Stimulated activated CD8-positive, alpha-beta memory T cell treated with anti-CD3 and anti-CD28 coated beads, Interleukin-15, amount 100 ng/mL, for 4 hours (primary cell): ENCODE measurements at places on chromosomes 3 and 15.

DNA sequence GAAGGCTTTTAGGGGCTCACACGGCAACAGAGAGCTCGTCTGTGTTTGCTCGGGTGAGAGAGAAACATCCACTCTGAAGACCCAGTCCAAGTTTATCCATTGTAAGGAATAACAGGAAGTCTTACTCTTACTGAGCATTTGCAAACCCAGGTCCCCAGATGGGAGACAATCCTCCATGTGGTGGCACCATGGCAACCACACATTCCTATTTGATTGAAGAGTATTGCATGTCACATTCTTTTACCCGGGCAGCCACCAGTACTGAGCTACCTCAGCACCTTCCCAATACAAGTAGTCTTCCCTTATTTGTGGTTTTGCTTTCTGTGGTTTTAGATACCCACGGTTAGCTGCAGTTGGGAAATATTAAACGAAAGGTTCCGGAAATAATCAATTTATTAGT, 302.9 kb upstream of the RASGRP1 start:
- no peak for DNase-seq

GRCh38 chr15:58182460-58183163, 44.4 kb downstream of the AQP9 start:
- no peak for DNase-seq

DNA sequence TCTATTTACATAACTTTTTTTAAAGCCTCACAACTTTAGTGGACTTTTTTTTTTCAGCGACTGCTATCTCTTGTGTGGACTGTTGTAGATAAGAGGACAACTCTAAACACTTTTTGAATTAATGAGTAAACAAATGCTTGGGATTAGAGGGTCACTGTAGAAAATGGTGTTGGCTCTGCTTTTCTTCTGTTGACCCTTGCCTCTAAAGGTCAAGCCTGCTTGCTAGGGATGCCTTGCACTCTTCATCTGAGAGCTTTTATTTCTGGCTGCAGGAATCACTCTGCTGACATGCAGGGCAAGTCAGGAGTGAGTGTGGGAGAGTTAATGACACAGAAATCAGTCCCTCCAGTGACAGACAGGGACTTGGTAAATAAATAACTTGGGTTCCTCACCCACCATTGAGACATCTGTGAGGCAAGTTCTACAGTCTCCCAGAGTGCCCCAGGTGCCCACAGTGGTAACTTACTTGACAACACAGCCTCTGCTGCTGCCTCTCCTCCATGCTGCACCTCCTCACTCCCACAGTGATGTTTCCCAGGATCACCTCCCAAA, 390.1 kb downstream of the IL20RB start:
- no peak for DNase-seq

DNA sequence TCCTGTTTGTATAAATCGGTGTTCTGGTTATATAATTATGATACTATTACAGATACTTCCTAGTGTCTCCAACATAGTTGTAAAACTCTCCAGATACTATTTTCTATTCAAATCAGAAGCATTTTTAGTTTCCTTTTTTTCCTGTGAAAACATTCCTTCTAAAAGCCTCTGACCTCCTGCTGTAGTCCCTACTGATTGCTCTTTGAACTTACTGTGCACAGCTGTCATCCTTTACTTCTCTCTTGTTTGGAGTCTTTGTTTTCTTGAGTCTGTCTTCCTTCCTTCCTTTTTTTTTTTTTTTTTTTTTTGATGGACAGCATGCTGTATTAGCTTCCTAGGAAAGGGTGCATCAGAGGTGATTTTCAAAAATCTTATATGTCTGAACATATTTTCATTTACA, 28.9 kb downstream of the NR2C2 start:
- no peak for DNase-seq

GRCh38 chr3:14206548-14207177, 28.0 kb downstream of the LSM3 start:
- no peak for DNase-seq
